ENCODE measurements at places on chromosomes 6 and 20.

GRCh38 chr6:135784507-135784906, 67.0 kb upstream of the PDE7B start:
- DNase-seq, result no peak

DNA sequence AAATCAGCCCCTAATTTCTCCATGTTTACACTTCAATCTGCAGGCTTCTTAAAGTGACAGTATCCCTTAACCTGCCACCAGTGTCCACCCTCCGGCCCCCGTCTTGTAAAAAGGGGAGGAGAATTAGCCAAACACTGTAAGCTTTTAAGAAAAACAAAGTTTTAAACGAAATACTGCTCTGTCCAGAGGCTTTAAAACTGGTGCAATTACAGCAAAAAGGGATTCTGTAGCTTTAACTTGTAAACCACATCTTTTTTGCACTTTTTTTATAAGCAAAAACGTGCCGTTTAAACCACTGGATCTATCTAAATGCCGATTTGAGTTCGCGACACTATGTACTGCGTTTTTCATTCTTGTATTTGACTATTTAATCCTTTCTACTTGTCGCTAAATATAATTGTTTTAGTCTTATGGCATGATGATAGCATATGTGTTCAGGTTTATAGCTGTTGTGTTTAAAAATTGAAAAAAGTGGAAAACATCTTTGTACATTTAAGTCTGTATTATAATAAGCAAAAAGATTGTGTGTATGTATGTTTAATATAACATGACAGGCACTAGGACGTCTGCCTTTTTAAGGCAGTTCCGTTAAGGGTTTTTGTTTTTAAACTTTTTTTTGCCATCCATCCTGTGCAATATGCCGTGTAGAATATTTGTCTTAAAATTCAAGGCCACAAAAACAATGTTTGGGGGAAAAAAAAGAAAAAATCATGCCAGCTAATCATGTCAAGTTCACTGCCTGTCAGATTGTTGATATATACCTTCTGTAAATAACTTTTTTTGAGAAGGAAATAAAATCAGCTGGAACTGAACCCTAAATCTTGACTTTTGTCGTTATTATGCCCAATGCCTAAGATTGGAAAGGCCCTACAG, 4.5 kb downstream of the SOX4 start:
- peak; percentile 33 for DNase-seq

- no peak for DNase-seq
These were observed 182.7 kb upstream of the CCN2 start for GRCh38 chr6:132133736-132134445.

- no peak for DNase-seq
These were observed 14.6 kb downstream of the MYBL2 start for GRCh38 chr20:43681468-43681942.

DNA sequence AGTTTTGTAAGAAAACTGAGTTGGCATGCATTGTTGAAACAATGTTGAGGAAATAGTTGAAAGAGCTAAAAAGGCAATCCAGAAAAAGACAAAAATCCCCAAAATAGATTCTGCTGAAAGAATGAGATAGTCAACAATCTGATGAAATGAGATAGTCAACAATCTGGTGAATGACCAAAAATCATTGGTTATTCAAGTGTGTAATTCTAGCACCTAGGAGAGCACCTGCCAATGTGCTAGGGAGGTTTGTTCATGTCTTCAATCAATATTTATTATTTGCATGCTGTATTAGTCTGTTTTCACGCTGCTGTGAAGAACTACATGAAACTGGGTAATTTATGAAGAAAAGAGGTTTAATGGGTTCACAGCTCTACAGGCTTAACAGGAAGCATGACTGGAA, 307.1 kb upstream of the HSF2 start:
- DNase-seq, result no peak

GRCh38 chr6:19024737-19025136, 637.6 kb downstream of the RNF144B start:
- DNase-seq, result peak; percentile 26

Data from ACHN (cell line).